SK-N-MC (cell line): ENCODE measurements at places on chromosomes 3 and 15.

- no peak for DNase-seq
These were observed 195.3 kb downstream of the THRB start for GRCh38 chr3:24299246-24299805.

DNA sequence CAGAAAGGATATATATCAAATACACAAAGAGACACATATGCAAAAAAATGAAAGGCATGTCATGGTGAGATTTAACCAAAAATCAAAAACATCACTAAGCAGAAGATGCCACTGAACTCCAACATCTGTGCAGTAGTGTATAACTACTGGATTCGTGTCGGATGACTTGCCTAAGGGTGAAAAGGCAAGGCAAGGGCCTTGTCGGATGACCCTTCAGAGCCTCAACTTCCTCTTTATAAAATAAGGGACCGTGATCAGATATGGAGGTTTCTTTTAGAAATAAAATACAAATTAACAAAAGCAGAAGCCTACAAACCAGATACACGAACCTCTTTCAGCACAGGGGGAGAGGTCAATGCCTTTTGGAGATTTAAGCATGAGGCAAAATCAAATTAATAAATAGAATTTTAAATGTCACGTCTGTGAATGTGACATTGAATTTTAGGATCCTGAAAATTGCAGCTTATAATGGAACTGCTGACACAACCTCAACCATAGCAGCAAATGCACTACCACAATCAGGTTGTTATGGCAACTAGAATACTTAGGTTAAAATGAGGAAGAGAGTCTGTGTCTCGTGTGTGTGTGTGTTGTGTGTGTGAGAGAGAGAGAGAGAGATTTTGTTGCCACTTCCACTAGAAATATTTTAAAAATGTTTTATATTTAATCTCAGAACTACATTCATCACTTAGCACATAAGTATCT lies 8.3 kb upstream of the CHRM5 start:
- no peak for DNase-seq

- no peak for DNase-seq
These were observed 8.0 kb downstream of the CHD2 start for GRCh38 chr15:92907896-92908712.

GRCh38 chr3:46670000-46670890 lies 23.2 kb downstream of the ALS2CL start:
- no peak for DNase-seq

DNA sequence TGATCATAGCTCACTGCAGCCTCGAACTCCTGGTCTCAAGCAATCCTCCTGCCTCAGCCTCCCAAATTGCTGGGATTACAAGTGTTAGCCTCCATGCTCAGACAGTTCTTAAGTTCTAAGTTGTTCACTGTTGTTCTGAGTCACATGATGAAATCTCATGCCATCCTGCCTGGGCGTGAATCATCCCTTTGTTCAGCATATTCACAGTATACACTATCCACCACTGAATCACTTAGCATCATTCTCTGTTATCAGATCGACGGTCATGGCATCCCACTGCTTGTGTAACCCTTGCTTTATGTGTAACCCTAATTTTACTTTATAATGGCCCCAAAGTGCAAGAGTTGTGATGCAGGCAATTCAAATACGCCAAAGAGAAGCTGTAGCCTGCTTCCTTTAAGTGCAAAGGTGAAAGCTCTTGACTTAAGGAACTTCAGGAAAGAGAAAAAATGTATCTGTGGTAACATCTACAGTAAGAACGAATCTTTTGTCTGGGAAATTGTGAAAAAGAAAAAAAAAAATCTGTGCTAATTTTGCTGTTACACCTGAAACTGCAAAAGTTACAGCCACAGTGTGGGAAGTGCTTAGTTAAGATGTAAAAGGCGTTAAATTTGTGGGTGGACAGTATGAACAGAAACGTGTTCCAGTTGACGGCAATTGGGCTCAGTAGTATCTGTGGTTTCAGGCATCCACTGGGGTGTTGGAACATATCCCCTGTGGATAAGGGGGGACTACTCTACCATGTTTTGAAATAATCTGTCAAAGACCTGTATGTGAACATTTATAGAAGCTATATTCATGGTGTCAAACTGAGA lies 80.6 kb downstream of the PCOLCE2 start:
- DNase-seq, result no peak

DNA sequence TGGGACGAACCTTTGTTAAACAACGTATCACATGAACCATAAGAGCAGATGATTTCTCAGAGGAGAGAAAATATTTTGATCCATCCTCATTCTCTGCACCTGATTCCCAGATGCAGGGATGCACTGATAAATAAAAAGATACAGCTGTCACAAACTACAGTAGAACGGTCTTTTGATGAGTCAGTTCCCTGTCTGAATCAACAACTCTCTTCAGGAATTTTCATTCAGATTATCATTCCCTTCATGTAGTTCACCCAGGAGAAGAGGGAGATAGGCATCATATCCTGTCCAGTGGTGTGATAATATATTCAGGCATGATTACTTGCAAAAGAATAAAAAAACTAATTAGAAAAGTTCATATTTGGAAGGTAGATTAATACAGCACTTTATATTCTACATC lies 521.5 kb downstream of the PYDC2 start:
- DNase-seq, result no peak

DNA sequence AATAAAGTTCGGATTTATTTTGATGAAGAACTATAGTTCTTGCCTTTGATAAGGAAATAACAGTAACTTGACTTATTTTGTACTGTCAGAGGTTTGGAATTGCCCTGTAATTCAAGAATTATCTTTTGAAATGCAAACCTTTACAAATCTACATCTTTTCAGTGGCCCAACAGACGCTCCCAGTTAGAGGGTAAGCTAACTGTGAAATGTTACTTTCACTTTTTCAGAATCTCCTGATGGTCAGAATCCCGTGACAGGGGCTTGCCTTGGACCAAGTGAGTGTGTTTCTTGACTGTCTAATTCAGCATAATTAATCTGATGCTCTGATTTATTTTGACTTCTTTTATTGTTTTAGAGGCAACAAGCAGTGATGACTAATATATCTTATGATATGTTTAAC lies 262.5 kb downstream of the PLOD2 start:
- no peak for DNase-seq

GRCh38 chr15:40845036-40845435 lies 1.2 kb downstream of the SPINT1 start:
- DNase-seq, result no peak

- no peak for DNase-seq
These were observed 39.8 kb downstream of the BLM start for GRCh38 chr15:90756916-90757315.

DNA sequence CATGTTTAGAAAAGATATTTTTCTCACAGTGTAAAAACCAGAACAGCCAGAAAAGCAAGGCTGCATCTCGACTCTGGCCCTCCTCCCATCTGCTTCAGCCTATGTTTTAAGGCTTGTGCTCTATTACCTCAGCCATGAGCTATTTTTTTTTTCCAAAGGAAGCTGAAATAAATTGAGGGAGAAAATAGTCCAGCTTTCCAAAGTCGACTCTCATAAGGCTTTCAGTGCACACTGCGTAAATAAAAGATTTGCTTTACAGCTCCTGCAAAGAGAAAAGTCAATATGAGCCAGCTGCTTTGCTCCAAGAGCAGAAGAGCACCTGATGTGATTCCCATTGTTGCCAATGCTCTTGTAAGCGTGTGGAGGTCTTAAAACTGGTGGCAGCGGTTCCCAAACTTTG lies 26.7 kb downstream of the SCG3 start:
- no peak for DNase-seq

- no peak for DNase-seq
These were observed 825.7 kb upstream of the GBE1 start for GRCh38 chr3:82587174-82587573.

DNA sequence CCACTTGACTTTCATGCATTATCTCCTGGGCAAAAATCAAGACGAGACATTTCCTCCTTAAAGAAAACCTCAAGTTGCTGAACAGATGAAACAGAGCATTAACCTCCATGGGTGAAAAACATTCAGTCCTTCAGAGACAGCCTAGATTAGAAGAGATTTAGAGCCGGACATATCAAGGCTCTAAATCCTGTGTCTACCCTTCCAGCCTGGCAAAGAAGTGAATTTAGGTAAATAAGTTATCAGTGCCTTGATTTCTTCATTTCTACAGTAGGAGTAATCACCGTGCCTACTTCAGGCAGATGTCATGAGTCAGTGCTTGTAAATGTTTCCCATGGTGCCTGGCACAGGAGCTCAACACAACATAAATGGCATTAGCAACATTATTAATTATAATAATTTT lies 159.3 kb upstream of the PRICKLE2 start:
- DNase-seq, result no peak

DNA sequence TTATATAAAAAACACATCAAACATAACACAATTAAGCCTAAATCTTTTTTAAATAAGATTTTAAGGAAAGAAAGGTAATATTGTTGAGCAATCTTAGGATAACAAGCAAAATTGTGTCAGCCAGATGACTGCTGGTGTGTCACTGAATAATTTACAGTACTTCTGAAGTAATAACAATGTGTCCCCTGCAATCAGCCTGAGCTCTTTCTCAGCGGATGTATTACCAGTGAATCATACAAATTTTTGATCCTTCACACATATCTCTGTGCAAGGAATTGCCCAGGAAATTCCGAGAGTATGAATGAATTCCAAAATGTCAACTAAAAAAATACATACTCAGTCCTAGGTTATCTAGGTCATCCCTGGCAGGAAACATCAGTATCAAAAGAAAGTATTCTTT lies 76.6 kb upstream of the PTX3 start:
- no peak for DNase-seq

DNA sequence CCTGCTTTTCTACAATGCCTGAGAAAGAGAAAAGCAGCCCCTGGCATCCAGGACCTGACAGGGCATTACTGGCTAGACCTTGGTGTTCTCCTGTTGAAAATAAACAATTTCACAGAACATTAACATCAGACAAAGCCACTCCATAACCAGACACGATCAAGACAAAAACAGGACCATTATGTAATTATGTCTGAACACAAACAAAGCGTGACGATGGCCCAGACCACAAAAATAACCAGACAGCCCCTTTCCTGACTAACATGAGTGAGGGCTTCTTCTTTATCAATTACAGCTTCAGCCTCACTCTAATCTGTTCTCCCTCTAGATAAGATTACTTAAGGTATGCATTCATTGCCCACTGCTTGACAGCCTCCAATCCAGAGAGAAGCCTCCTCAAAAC lies 172.7 kb upstream of the LMCD1 start:
- DNase-seq, result no peak

GRCh38 chr3:180116203-180116602 lies 79.5 kb upstream of the PEX5L start:
- DNase-seq, result no peak

GRCh38 chr15:78454992-78455391 lies 17.0 kb downstream of the IREB2 start:
- no peak for DNase-seq

DNA sequence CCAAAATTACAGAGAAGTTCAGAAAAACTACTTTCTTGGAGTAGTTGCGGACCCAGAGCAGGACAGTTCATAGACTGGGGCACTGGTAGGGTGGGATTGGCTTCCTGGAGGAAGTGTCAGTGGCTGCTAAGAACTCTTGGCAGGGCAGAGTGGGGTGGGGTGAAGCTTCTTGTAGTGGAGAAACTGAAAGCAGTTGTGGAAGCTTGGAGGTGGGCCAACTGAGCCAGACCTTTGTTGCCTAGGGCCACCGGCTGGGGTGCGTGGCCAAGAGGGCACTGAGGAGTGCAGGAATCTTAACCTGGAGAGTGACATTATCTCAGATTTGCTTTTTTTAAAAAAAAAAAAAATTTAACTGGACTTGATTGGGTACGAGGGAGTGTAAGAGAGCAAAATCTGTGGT lies 3.1 kb downstream of the KAT2B start:
- DNase-seq, result no peak

- no peak for DNase-seq
These were observed 63.8 kb upstream of the CTSH start for GRCh38 chr15:79008659-79009058.

DNA sequence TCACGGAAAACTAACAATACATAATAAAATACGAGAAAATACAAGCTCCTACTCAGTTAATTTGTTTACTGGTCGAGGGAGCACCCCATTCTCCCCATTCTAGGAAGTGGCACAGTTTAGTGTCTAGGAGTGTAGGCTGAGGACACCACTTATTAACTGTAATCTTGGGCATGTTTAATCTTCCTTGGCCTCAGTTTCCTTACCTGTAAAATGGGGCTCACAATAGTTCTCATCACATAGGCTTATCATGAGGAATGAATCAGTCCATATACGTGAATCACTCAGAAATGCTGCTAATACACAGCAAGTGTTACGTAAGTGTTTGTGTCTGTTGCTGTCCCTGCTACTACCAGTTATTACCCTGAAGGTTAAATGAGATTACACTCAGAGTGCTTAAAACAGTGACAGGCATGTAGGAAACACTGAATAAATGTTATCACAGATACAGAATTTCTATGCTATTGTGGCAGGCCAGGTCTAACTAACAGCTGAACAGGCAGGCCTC lies 210.2 kb downstream of the OSBPL10 start:
- DNase-seq, result no peak

DNA sequence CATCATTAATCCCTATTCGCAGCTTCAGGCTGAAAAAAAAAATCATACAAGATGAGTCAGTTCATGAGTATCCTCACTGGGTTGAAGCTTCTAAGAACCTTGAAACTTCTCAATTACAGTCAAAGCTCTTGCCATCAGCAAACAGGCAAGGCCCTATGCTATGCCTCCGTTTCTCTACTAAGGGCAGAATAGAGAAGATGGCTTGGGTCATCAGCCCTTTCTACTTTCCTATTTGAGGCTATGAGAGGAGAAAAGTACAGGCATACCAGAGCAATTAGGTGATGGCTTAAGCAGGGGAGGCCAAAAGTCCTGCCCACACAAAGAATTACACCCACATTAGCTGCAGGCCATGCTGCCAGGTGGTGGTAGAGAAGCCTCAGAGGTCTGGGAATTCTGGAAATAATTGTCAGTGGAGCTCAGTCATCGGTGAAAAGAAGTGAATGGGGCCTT lies 89.0 kb downstream of the MRPL46 start:
- DNase-seq, result no peak

DNA sequence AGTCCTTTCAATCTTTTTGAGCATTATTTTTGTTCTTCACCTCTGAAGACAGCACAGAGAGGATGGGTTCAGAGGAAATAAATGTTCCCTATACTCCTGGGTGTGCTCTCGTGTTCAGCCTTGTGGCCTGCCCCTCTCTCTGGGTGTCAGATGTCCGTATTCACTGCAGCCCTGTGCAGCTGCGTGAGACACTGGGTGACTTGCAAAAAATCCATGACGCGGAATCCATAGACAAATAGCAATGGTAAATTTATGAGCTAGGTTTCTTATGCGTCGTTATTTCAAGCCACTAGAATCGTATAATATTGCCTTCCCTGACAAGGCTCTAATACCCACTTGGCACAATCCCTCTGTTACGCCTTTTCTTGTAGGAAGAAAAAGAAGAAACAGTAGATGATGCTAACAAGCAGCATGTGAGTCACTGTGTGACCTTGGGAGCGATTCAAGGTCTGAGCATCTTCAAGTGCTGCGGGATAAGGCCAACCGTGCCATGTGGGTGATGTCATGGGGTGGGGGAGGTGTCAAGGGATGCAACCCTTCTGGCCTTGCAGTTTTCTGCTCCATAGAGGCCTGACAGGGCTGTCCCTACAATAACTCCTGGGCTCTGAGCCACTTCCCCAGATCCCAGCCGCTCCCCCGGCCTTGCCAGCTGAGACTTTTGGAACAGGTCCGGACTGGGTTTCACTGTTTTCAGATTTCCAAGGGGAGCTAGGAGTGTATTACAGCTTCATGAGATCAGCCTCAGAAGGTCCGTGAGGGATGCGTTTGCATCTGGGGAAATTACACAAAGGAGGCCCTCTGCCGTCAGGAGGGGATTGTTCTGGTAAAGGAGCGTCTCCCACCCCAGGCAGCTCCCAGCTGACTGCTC lies 47.6 kb upstream of the POMGNT2 start:
- no peak for DNase-seq
